ENCODE measurements at places on chromosomes 4 and X.

- peak; percentile 33 for DNase-seq
These were observed 618 bp downstream of the BEND4 start for GRCh38 chr4:42151568-42152506.

DNA sequence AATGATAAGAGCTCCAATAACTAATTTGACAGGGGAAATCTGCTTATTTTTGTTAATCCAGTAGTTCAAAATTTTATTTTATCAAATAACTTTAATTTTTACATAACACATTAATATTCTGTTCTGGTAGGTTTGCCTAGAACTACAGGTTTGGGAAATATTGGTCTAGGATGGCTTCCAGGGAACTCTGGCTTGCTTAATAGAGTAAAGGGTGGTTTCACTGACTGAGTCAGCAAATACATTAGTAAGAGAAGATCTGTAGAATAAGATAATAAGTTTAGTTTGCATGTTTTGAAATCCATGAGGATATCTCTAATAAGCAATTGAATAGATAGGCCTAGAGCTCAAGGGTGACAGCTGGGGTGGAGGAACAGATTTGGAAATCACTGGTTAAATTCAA, 500.7 kb downstream of the ZNF674 start:
- DNase-seq: no peak

DNA sequence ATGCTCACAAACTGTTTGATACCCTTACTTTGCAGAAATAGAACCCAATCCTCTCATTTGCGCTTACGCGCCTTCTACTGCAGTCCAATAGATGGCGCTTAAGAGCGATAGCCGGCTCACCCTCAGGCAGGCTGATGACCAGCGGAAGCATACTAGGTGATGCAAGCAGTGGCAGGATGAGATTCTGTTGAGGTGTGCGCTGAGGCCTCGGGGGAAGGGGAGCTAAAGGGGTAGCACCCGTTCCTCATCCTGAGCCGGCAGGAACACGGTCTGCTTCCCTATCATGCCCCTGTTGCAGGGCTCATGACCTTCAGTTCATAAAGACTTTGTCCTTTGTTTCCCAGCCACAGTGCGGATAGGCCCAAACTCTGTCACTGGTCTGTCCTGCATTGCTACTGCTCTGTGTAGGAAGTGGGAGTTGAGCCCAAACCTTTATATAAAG, 628.9 kb downstream of the TLL1 start:
- no peak for DNase-seq

GRCh38 chr4:99811850-99812249, 4.8 kb upstream of the DAPP1 start:
- peak; percentile 17 for DNase-seq

DNA sequence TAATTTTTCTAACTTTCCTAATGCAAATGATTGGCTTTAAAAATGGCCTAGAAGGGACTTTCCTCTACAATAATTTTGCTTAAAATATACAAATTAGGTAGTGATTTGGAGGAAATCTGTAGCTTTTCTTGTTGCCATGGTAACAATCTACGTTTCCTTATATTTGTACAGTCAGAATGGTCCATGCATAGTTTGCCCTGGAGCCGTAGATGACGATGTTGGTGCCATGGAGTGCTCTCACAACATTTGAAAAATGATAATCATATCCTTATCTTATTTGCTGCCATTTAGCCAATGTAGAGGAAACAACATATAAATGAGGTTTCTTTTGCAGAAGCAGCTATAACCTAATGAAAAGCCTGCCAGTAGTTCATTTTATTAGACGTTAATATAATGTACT, 89.0 kb upstream of the NMU start:
- no peak for DNase-seq

DNA sequence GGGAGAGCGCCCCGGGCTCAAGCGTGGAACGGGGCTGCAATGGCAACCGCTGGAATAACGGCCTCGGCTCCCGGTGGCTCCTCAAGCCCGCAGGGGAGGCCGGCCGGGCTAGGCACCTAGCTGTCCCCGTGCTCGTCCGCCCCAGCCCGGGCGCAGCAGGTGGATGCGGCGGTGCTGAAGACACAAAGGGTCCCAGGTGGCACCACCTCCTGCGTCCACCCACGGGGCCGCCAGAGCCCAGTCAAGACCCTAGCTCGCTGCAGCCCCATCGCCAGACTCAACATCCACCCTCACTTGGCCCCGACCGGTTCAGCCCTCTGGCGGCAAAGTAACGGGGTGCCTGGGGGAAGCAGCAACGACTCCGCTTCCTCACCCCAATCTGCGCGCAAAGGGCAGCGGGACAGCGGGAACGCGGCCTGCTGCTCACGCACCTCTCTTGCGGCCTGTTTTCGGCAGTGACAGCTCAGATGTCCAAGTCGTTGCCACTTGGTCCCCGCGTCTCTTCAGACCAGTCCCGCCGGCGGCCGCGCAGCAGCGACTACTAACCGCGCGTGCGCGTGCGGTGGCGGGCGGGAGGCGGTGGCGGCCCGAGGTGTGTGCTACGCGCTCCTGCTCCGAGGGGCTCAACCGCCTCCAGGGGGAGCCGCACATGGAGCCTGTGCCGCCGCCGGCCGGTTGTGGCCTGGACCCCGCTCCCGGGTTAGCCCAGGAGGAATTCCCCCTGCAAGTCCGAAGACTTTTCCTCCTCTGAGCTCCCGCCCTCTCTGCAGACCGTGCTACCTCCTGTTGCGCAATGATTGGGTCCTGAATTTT, at the start of gene CLGN:
CLGN (minus strand) TSS at position 543 of the 813 bp plus-strand sequence. CDS start 14,570 bp downstream, outside the sequence.
- peak; percentile 60 for DNase-seq

DNA sequence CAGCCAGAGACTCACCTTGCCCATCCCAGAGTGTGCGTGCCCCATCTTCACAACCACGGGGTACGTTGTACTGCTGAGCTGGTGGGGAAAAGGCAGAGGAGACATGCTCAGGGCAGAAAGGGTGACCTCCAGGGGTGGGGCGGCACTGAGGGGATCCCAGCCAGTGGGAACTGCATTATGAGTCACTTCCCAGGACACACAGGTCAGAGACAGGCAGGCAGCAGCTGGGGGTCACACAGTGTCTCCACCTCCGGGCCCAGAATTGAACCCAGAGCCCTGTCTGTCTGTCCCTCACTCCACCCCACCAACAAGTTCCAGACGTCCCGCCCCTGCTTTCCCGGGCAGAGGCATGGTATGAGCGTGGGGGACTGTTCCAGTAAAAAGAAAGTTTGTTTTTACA, 4.8 kb upstream of the TIMP1 start:
- DNase-seq: no peak

- no peak for DNase-seq
These were observed 80.2 kb upstream of the LHFPL1 start for GRCh38 chrX:112759966-112760365.

DNA sequence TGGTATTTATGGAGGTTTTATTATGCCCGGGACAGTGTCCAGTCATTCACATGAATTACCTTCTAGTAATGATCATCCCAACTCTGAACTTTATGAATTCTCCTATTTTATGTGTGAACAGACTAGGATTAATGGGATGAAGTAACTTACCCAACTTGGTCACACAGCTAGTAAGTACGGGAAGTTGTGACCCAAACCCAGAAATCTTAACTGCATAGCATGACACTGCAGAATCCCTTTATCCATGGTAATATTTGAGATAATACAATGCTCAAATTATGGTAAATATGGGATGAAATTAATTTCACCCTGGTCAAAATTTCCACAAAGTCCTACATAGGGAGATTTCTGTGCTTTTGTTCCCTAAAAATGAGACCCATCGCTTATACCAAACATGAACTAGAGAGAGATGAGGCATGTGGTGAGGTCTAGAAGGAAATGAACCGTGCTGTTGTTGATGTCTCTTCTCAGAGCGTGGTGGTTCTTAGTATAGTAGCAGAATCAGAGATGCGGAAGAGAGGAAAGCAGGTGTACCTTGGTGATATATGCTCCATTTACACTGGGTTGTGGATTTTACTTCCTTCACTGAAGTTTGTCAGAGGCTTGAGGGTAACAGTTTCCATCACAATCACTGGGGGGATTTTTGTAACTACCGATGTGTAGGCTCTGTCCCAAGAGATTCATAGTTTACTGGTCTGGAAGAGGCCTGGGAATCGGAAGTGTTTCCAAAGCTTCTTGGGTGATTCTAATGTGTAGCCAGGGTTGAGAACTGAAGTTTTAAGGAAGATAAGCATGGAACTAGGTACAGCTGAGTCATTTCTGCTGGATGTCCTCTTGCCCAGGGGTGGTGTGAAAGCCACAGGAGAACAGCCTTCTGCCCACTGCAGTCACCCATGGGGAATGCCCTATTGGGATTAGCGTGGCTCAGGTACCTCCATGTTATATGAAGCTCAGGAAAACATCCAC, 30.2 kb upstream of the FAM9C start:
- no peak for DNase-seq

DNA sequence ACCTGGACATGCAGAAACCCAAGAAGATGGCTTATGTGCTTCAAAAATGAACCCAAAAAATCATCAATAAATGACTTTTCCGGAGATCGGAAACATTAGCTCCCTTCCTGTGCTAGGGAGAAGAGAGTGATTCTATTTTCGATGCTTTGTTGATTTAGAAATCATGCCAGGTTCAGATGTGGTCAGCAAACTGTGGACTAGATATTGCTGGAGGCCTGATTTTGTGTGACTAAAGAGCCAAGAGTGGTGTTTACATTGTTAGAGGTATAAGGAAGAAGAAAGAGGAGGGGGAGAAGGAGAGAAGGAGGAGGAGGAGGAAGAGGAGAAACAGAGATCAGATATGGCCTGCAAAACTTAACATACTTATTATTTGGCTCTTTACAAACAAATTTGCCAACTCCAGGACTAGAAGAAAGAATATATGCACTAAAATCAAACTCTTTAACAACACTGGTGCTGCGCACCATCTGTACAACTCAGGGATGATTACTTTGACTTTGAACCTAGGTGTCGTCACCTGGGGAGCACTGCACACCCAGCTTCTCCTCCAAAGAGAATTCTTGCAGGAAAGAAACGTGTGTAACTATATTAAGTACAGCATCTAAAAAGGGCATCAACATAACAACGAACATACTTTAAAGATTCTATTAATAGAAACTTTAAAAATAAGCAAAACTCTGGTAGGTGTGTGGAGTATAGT, 664.9 kb upstream of the LCORL start:
- no peak for DNase-seq

GRCh38 chr4:35025152-35025834, 1219.0 kb downstream of the ARAP2 start:
- no peak for DNase-seq

DNA sequence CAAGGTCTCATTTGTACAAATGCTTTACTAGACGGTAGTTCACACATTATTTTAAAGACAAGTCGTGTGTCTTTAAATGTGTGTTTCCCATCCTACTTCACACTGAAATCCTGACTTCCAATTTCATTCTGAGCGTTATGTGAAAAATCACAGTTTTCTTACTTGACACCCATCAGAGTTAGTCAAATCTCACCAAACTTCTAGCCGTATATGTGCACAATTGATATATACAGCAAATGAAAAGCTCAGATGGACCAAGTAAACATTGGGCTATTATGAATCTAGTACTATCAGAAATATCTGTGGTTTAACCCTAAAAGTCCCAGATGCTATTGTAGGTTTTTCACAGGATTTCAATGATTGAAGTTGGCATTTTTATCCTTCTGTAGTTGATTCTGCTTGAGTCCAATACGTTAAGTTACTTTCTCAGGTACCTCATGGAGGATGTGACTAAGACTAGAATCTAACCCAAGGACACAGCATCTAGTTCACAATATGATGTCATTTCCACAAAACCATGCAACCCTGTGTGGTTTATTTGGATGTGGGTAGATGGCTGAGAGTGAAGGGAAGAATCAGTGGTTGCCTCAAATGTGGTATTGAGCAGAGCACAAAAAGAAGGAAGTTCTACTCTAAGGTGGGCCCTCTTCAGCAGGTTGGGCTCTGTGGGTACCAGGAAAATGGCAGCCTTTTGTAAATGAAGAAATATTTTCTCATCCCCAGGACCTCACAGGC, 22.1 kb upstream of the TRIM60 start:
- no peak for DNase-seq

- no peak for DNase-seq
These were observed 65.9 kb downstream of the CC2D2A start for GRCh38 chr4:15535599-15535998.

GRCh38 chrX:52990848-52991247, 32.5 kb upstream of the FAM156A start:
- DNase-seq: no peak

- DNase-seq: no peak
These were observed 34.2 kb upstream of the SLIT2 start for GRCh38 chr4:20217521-20217920.

- DNase-seq: no peak
These were observed 75.9 kb upstream of the CITED1 start for GRCh38 chrX:72381439-72382201.

- no peak for DNase-seq
These were observed 95.0 kb downstream of the TMEM164 start for GRCh38 chrX:110097920-110098319.

DNA sequence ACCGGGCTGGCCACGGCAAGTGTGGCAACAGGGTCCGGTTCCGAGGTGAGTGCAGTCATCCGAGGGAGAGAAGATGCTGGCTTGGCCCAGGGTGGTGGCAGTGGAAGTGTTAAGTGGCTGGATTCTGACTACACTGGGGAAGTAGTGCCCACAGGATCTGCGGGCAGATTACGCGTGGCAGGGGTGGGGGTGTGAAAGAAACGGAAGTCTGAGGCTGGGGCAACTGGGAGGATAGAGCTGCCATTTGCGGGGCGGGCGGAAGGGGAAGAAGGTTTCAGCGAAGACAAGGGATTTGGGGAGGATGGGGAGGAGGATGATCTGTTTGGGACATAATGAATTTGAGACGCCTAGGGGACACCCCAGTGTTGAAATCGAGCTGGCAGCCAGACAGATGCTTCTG, 5.3 kb downstream of the RS1 start:
- no peak for DNase-seq

- no peak for DNase-seq
These were observed 215.1 kb downstream of the DCHS2 start for GRCh38 chr4:154276496-154276895.

DNA sequence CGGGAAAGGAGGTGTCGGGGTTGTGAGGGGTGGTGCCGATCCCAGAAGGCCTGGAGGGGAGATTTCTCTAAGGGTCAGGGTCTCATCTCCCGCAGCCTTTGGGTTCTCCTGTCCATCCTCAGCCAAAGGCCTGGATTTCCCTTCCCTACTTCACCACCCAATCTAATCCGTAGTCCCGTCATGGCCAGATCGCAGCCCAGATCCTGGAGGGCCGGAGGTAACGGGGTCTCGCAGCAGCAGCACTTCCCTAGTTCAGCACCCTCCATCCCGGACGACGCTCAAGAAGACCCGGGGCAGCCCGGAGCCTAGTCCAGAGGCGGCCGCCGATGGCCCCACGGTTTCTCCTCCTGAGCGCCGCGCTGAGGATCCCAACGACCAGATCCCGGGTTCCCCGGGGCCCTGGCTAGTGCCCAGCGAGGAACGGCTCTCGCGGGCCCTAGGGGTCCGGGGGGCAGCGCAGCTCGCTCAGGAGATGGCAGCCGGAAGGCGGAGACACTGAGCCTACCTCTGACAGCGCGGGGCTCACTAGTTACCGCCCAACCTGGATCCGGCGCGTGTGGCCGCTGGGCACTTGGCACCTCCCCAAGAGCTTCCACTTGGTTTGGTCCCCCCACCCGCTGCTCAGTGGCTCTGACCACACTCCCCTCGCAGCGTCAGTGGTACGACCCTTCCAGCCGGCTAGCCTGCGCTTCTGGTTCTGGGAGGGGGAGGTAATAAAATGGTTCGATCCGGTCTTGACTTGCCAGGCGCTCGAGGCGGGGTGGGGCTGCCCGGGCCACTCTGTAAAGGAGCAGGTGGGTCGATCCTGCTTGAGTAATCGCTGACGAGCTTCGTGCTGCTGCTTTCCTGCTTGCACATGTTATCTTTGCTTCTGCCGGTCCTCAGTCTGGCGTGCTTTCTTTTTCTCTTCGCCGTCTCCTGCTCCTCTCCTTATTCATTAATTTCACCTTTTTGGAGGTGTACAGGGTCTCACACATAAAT, 3.6 kb downstream of the MAGIX start:
- peak; percentile 66 for DNase-seq

- no peak for DNase-seq
These were observed 67.1 kb upstream of the PRKX start for GRCh38 chrX:3780564-3780963.

Data from stimulated activated CD4-positive, alpha-beta T cell treated with anti-CD3 and anti-CD28 coated beads, Interleukin-4, amount 100 ng/mL, for 1 hour (primary cell).